ENCODE measurements at places on chromosomes 7 and 10.

- DNase-seq = no peak
These were observed 64.8 kb upstream of the PRKAR2B start for GRCh38 chr7:106979551-106980357.

DNA sequence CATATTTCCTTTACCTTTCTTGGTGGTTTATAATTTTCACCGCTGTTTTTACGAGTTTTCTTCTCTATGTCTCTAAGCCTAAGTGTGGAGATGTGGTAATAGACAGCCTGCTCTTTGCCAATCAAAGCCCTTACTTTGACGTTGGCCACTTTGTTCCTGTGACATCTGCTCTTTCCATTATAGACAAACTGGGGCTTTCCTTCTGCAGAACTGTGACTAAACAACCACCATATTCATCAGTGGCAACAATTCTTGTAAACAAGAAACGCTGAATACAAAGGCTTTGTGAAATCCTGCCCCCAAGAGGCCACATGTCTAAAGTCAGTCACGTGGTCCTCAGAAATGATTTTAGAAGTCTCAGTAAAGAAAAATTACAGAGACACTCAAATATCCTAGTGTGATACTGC lies 59.6 kb upstream of the CAPZA2 start:
- DNase-seq = no peak

DNA sequence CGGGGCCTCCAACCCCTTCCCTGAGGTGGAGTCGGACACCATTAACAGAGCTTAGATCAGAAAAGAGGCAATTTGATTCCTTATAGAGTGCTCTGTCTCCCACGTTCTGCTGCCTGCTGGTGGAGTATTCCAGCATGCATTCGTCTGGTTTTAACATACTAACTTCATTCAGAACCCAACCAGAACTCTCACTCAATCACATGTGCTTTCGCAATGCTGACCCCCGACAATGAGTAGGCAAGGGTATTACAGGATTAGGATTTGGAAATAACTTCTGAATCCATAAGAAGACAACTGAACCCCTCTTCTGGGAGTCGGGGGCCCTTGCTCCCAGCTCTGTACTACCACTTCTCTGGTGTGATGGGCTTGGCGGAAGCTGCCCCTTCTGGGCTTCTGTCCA lies 55.7 kb upstream of the HABP2 start:
- no peak for DNase-seq

GRCh38 chr10:78545756-78546155 lies 512.1 kb downstream of the RPS24 start:
- no peak for DNase-seq

- peak; percentile 91 for DNase-seq
These were observed 3.5 kb downstream of the MXI1 start for GRCh38 chr10:110210674-110211464.

DNA sequence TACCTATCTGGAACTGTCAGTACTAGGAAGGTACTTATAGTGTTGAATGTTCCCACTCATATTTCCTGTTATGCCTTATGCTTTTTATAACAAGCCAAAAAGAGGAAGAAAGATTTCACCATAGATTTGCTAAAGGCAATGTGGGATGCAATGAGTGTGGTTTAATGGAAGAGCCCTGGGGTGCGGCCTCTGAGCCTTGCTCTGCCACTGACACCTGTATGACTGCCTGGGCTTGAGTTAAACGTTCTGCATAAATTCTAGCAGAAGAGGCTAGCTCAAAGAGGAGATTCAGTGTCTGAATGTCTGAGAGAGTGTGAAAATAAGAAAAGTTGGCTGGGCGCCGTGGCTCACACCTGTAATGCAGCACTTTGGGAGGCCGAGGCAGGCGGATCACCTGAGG lies 143.8 kb downstream of the TPST1 start:
- DNase-seq = no peak

GRCh38 chr10:18216482-18216881 lies 76.3 kb downstream of the CACNB2 start:
- no peak for DNase-seq

DNA sequence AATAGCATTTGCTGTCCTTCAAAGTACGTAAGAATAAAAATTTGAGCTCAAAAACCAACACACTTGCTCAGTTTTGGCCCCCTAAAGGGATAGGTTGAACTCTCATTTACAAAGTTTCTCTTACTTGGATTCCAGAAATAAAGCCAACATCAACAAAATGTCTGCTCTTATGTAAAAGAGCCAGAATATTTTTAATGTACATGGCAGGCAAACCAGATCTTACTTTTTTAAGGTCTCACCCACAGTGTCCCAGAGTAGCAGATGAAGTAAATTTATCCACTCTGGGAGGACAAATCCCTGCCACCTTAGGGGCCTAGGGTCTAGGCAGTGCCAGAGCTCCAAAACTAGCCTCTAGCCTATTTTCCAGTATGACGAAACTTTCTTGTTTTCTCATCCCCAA lies 159.6 kb downstream of the SKAP2 start:
- DNase-seq = no peak

- no peak for DNase-seq
These were observed 114.0 kb upstream of the RET start for GRCh38 chr10:42962902-42963231.

DNA sequence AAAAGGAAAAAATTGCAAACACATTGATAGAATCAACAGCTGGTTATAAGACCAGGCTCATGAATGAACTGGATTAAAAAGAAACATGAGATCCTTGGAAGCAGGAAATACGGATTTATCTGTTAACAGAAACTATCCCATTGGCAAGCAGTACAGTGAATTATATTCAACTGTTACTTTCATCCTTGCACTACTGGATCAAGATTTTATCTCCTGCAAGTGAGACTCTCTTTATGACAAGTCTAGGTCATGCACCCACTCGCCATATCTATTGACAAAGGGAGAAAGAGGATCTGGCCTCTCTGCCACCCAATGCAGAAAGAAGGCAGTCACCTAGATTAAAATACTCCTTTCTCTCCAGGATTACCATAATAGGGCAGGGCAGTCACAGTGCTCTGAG lies 41.4 kb downstream of the CSTF2T start:
- no peak for DNase-seq

DNA sequence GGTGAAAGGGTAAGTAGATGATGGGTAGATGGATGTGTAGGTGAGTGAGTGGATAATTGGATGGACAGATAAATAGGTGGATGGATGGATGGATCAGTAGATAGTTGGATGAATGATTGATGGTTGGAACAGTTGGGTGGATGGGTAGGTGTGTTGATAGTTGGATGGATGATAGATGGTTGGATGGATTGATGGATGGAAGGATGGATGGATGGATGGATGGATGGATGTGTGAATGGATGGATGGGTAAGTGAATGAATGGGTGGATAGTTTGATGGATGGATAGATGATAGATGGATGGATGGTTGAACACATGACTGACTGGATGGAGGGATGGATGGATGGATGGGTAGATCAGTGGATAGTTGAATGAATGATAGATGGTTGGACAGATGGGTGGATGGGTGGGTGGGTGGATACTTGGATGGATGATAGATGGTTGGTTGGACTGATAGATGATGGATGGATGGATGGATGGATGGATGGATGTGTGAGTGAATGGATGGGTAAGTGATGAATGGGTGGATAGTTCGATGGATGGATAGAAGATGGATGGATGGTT lies 37.0 kb downstream of the PDGFA start:
- no peak for DNase-seq

DNA sequence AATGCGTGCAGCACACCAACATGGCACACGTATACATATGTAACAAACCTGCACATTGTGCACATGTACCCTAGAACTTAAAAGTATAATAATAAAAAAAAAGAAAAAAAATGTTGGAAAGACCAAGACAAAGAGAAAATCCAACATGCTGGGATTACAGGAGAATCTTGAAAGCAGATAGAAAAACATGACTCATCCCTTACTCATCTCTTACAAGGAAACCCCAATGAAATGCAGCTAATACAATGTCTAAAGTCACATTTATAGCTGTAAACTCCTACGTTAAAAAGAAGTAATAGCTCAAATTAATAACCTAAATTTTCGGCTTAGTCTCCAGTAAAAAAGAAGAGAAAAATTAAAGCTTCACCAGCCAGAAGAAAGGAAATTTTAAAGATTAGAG lies 47.5 kb upstream of the DGKB start:
- DNase-seq = no peak

GRCh38 chr10:34808336-34808735 lies 6.8 kb downstream of the PARD3 start:
- no peak for DNase-seq

- DNase-seq = no peak
These were observed 1.8 kb downstream of the SSC4D start for GRCh38 chr7:76407718-76408117.

- DNase-seq = no peak
These were observed 69.6 kb downstream of the ZNF727 start for GRCh38 chr7:64114791-64115190.

DNA sequence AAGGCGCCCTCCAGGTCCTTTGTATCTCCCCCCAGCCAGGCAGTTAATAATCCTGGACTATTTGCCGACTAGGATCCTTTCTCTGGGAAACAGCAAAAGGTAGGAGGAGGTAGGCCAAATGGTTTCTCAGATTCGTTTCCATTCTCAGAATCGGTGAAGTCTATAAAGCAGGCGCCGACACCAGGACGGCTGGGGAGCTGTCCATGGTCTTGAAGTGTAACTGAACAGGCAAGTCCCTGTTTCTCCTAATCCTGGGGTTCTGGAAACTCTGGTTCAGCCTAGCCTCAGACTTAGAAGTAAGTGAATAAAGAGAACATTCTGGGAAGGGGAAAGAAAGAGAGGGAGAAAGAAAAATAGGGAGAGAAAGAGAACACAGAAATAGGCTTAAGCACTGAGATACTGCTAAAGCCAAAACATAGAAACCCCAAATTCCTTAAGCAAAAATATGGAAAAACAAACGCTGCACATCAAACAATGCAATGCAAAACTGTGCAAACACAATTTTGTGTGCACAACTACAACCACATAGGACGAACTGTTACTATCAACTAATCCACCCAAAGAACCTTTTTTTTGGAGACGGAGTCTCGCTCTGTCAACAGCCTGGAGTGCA lies 11.1 kb upstream of the INA start:
- peak; percentile 25 for DNase-seq

- DNase-seq = no peak
These were observed 168.5 kb downstream of the NOC3L start for GRCh38 chr10:94194256-94194655.

Measured in stimulated activated CD4-positive, alpha-beta T cell treated with anti-CD3 and anti-CD28 coated beads, TNF-alpha, amount 100 ng/mL, for 24 hours (primary cell).